ENCODE measurements at places on chromosomes 1 and 21.

- DNase-seq = no peak
Measured at GRCh38 chr1:172979828-172980227, 70.9 kb downstream of the TNFSF18 start.

DNA sequence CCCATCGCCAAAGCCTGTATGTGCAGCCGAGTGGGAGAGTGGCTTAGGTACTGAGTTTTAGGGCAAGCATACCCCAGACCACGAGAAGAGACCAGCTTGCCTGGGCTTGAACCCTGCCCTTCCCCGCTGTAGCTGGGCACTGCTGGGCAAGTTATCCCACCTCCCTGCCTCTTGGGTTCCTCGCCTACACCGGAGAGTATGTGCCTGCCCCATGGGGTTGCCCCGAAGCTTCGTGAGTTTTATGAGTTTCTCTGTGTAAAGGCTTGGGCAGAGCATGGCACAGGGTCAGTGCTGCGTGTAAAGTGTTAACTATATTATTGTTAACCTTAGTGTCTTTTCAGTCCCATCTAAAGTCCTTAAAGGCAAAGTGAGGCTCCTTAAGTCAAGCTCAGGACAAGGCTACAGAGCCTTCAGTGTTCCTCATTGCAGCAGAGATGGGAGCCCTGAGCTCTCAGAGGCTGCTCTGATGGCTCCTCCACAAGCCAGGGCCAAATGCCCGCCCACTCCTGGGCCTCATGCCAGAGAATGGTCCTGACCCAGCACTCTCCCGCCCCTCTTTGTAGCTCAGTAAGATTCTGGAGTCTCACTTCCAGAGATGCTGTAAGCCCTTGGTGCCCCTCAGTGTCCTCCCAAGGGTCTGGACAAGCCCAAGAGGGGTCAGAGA lies 37.0 kb upstream of the KCNA10 start:
- DNase-seq = no peak

- peak; percentile 19 for DNase-seq
Measured at GRCh38 chr1:29829448-29830344, 593.4 kb downstream of the PTPRU start.

DNA sequence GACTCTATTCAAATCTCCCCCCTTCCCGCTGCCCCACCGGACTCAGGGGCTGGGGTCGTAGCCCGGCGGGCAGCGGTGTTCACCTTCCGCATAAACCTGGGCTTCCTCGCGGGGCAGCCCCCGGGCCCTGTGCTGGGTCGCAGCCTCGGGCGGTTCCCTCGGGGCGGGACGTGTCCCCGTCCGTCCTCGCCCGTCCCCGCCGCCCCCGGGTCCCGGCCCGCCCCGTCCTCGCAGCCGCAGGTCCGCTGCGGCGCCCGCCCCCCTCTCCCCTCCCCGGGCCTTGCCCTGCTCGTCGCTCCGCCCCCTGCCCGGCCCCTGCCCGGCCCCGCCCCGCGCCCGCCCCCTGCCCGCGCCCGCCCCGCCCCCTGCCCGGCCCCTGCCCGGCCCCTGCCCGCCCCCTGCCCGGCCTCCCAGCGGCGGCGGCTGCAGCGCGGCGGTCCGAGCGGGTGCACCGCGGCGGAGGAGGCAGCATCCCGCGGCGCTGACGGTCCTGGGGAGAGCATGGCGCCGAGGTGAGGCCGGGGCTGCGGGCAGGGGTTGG lies at the start of gene COL18A1:
Gene COL18A1, plus strand, starts transcription at position 436 of the 541 bp plus-strand sequence. Its CDS starts 66 bp downstream, at position 502.
- DNase-seq = no peak

DNA sequence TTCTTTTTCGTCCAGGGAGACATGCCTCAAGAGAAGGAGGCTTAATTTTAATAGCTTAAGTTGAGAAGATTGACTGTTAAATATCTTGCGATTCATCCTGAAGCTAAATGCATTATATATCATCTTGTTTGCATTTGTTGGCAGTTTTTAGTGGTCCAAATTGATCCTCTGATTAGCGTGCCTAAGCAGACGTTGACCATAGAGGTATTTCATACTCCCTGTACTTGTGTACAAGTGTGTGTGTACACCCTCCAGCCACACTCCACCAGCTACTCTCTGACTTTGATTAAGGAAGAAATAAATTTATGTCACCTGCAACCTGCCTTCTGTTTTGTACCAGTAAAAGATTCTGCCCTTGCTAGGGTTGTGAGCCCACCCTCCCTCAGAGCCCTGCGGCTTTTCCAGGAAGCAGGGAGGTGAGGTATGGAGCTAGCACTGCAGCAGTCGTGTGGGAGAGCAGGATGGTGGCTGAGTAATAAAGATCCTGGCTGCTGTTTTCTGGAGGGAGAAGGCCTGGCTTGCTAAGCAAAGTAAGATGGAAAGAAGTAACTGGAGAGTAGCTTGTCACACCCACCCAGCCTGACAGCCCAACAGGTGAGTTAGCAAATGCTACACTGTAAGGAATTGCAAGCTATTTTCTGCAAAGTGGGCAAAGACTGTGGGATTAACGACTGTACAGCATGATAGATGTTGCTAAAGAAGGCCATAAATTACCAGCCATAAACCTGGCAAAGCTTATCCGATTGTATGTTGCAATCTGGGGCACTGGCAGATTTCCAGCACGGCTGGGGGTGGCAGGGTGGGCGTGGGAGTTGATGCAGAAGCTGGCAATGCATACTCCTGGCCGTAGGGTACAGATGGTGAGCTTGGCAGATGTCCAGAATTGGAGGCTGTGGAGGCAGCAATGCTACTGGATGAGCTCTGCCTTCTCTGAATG lies 170.2 kb downstream of the TNR start:
- DNase-seq = no peak

GRCh38 chr1:175968486-175969172 lies 225.2 kb upstream of the TNR start:
- DNase-seq = no peak

Data from left lobe of liver (tissue), 2 donors.